ENCODE measurements at places on chromosomes 11 and 22.

DNA sequence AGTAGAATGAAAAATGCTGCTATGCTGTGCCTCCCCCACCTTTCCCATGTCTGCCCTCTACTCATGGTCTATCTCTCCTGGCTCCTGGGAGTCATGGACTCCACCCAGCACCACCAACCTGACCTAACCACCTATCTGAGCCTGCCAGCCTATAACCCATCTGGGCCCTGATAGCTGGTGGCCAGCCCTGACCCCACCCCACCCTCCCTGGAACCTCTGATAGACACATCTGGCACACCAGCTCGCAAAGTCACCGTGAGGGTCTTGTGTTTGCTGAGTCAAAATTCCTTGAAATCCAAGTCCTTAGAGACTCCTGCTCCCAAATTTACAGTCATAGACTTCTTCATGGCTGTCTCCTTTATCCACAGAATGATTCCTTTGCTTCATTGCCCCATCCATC lies 14.9 kb upstream of the HBE1 start:
- no peak for DNase-seq

- no peak for DNase-seq
These were observed 9.1 kb downstream of the GAL3ST1 start for GRCh38 chr22:30565341-30565740.

GRCh38 chr11:30451167-30451566 lies 128.3 kb downstream of the ARL14EP start:
- DNase-seq, result no peak

DNA sequence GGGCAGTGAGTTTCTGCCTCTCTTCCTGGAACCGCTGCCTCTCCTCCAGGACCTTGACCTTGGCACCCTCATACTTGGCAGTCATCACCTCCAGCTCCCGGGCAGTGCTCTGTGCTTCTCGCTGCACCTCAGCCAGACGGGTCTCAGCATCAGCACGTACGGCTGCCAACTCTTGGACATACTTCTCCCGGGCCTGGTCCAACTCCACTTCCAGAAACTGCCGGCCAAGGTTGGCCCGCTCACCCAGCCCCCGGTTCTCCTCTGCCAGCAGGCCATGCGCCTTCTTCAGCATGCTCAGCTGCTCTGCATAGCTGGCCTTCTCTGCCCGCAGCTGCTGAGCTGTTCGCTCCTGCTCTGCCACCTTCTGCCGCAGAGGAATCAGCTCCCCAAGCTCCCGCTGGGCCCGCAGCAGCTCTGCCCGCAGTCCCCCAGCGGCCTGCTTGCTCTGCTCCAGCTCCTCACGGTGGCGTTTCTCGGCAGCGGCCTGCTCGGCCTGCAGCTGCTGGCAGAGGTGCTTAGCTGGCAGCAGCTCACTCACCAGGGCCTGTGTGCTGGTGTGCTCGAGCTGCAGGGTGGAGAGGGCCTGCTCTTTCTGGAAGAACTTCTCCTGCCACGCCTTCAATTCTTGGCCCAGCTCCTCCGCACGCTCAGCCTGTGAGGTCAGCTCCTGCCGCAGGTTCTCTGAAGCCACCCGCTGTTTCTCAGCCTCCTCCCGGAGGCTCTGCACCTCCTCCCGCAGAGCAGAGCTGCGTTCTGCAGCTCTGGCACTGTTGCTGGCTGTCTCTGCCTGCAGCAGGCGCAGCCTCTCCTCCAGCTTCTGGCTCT lies 14.4 kb downstream of the IL18BP start:
- peak; percentile 52 for DNase-seq

DNA sequence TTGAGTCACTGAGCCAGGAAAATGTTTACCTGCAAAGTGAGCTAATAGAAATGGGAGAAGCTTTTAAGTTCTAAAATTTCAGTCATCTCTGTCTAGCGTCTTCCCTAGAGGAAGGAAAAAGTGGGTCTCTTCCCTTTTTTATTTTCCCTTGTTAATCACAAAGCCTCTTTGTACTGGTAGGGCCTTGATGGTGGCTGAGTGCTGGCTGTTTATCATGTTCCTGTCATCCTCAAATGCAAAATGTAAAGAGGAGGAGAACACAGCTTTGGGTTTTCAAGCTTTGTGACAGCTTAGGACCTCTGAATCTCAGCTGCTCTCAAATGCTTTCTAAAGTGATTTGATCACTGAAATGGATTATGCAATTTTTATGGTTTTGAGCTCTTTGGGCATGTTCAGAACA lies 222.0 kb downstream of the TMEM135 start:
- no peak for DNase-seq
